ENCODE measurements at places on chromosomes 7 and 10.
A peak's percentile ranks its signal among the peaks of the same experiment; 100 is the strongest.

DNA sequence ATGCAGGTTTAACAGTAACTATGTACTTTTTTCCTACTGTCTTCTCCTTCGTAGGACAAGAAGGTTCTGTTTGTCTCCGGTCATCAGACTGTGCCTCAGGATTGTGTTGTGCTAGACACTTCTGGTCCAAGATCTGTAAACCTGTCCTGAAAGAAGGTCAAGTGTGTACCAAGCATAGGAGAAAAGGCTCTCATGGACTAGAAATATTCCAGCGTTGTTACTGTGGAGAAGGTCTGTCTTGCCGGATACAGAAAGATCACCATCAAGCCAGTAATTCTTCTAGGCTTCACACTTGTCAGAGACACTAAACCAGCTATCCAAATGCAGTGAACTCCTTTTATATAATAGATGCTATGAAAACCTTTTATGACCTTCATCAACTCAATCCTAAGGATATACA is 2.4 kb downstream of the DKK1 start:
- no peak for DNase-seq

GRCh38 chr10:96967847-96968246 is 135.7 kb downstream of the LCOR start:
- peak; percentile 26 for DNase-seq

DNA sequence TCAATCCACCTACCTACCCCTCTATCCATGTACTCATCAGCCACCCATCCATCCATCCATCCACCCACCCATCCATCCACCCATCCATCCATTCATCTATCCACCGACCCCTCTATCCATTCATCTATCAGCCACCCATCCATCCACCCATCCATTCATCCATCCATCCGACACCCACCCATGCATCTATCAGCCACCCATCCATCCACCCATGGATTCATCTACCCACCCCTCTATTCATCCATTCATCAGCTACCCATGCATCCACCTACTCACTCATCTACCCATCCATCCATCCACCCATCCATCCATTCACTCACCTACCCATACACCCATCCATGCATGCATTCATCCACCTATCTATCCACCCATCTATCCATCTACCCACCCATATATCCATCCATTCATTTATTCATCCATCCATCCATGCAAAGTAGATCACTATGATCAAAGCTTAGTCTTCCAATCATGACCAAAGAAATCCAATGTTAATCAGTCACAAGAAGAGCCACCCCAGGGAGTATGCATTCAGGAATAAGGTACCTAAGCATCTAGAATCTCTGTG is 27.7 kb upstream of the ZNF467 start:
- DNase-seq, result no peak

GRCh38 chr10:14587540-14588083 is 187.1 kb downstream of the FAM107B start:
- no peak for DNase-seq

DNA sequence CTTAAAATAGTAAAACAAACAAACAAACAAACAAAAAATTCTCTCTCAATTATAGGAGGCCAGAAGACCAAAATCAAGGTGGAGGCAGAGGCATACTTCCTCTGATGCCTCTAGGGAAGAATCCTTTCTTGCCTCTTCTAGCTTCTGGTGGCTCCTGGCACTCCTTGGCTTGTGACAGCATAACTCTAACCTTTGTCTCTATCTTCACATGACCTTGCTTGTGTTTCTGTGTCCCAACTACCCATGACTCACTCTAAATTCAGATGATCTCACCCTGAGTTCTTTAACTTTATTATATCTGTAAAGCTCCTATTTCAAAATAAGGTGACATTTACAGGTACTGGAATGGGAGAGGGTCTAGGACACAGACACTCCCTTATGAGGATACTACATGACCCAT is 88.3 kb upstream of the ANTXRL start:
- peak; percentile 23 for DNase-seq

GRCh38 chr10:129728905-129729795 is 234.9 kb downstream of the EBF3 start:
- no peak for DNase-seq

GRCh38 chr10:59575269-59575668 is 134.4 kb downstream of the SLC16A9 start:
- DNase-seq, result no peak

DNA sequence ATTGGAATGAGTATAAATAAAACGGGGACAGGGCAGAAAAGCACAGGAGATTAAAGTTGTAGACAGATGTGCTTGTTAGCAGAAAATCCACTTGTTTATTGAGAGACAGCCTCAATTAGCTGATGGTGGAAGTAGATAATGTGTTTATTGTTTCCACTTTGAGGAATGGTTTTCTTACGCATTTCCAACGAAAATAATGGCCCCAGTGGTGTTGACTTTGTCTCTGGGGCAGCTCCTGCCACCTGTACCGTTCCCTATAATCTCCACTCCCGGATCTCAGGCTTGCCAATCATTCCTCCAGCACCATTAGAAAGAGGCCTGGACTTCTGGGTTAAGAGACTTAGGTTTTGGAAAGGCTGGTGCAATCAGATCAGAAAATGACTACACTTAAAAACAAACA is 638.7 kb downstream of the PARD3 start:
- DNase-seq, result no peak

GRCh38 chr10:132107186-132107948 is 41.6 kb downstream of the JAKMIP3 start:
- no peak for DNase-seq

DNA sequence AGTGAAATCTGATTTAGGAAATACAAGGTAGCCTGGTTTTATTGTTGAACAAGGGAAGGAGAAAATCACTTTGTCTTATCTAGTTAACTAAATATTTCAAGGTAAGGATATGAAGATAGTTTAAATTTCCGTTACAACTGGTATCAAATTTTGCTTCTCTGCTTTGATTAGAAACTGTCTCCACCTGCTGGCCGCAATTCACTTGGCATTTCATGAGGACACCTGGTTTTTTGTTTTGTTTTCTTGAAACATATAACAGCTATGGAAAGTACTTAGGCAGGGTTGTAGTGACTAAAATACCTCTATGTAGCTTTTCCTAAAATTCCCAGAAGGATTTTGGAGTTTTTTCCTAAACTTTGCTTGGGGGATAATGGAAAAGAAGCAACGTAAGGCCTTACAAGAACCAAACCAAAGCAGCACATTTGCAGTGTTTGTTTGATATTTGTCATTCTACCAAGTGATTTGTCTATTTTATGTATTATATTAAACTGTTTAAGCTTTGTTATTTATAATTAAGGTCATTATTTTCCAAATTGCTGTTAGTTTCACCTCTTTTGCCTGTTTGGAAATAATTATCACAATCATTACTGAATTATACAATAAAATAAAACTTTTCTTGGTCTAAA is 73.6 kb downstream of the AHCYL2 start:
- DNase-seq, result peak; percentile 69

GRCh38 chr7:50653126-50653864 is 88.1 kb upstream of the DDC start:
- peak; percentile 93 for DNase-seq

DNA sequence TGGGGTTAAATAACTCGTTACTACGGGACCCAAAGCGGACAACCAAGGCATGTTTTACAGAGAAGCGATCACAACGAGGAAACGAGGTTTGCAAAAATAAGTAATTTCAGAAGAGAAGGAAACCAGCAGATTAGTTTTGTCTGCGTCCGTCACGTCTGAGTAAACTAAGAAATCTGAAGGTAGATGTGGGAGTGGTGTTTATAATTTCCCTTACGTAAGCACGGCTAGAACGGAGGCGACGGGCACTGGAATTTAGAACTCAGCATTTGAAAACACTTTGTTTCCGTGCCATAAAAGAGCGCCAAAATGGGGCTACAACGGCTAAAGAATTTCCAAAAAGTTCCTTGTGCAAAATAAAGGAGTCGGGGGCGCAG is 718 bp upstream of the UMAD1 start:
- DNase-seq, result peak; percentile 29

DNA sequence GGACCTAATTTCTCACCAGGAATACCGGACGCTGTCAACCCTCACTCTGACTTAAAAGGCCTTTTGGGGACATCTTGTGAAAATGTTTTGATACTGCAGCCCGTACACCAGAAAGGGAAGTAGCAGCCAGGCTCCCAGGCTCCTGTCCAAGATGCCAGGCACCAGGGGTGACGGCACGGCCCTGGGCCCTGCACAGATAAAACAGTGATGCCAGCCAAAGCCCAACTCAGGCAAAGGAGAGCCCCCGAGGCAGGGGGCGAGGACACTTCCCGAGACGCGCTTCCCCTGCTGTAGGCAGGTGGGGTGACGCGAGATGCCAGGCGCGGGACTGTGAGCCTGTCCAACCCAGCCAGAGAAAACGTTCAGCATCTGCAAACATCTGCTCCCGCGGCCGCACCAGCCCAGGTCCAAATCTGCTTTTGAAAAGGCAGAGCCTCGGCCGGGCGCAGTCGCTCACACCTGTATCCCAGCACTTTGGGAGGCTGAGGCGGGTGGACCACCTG is 15.7 kb downstream of the ZFAND2A start:
- DNase-seq, result peak; percentile 54

GRCh38 chr10:126052171-126052570 is 155.8 kb downstream of the FANK1 start:
- no peak for DNase-seq

DNA sequence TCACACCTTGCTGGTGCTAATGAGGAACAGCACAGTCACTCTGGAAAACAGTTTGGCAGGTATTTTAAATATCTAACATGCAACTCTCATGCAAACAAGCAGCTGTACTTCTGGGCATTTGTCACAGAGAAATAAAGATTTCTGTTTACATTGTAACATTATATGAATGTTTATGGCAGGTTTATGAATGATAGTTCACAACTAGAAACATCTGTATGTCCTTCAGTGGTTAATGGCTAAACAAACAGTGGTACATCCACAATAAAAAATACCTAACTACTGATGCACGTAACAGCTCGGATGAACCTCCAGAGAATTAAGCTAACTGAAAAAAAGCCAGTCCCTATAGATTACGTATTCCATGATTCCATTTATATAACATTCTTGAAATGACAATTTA is 109.6 kb downstream of the GPR37 start:
- no peak for DNase-seq

DNA sequence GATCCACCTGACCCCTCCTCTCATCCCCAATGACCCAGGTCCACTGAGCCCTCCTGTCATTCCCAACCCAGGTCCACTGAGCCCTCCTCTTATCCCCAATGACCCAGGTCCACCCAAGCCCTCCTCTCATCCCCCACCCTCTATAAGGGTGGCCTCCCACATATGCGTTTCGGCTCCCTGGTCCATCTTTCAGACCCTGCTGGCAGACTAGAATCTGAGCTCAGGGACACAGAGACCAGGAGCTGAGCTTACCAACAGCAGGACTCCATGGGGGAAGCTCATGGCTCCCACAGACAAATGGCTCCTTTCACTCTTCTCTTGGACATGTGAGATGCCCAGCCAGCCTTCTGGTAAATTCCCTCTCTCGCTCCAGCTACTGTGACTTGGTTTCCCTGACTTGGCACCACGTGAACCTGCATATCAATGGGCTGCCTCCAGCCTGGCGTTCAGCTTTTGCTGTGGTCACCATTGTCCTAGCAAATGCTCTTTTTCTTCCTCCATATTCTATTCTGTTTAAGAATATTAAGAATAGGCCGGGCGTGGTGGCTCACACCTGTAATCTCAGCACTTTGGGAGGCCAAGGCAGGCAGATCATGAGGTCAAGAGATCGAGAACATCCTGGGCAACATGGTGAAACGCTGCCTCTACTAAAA is 24.8 kb upstream of the INPP5A start:
- no peak for DNase-seq

DNA sequence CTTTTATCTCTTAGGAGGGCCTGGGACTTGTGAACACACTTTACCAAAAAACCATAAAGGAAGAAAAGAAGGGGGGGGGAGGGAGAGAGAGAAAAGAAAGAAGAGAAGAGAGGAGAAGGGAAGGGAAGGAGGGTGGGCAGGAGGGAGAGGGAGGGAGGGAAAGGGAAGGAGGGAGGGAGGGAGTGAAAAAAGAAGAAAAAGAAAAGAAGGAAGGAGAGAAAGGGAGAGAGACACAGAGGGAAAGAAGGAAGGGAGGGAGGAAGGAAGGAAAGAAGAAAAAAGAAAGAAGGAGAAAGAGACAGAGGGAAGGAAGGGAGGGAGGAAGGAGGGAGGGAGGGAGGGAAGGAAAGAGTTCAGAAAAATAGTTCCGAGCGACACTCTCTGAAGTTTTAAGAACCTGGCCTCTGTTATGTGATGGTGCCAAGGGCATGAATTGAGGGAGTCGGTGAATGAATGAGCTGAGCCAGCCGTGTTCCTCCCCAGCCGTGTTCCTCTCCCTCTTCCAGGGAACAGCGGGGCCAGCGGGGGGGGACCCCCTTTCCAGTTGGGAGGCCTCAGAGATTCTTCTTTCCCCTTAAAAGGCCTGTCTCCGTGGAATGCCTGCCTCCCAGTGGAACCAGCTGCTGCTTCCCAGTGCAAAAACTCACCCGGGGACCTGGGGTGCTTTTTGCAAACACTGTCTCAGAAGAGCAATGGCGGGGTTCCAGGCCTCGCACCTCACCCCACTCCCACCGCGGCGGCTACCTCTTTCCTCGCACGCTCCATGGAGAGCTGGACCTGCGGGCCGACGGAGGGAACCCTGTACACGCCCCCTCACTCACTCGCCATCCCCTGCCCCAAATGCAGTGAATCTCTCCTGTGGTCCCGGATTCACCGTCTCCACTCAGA is 84.1 kb downstream of the FOXL3 start:
- DNase-seq, result no peak

- DNase-seq, result peak; percentile 45
These were observed 18.2 kb downstream of the DNAJC12 start for GRCh38 chr10:67819768-67820204.

- peak; percentile 64 for DNase-seq
These were observed 15.0 kb upstream of the PCBD1 start for GRCh38 chr10:70903262-70903921.

- DNase-seq, result no peak
These were observed 23.0 kb downstream of the ADGRA1 start for GRCh38 chr10:133110609-133111275.
